ENCODE measurements at places on chromosomes 5 and 9. TPM values are rescaled to one million over a fixed set of nuclear protein-coding genes. Genes with fewer than 3 reads are reported as not detected.

DNA sequence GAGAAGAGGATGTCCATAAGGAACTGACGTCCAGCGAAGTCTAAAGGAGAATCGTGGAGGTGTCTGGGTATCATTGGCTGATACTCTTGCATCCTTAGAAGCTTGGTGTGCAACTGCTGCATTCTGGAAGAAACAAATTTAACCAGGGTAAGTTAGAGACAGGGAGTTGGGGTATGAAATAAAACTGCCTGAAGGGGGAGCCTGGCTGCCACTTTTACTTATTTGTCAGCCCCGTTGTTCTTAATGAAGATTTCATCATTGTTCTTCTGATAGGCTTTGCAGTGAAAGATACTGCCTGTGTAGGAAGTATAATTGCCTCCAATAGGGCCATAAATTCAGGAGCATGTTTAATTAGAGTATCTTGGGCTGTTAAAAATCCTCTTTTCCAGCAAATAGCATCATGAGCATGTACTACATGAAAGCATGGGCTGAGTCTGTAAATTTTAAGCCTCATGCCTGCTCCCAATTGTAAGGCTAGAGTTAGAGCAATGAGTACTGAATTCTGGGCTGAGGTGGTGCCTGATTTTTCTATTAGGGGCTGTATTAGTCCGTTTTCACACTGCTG is 1264.5 kb upstream of the ACO1 start:
- peak; percentile 40 for DNase-seq

GRCh38 chr9:137111788-137112563 is 2.6 kb downstream of the DPP7 start:
- no peak for DNase-seq

- no peak for DNase-seq
These were observed 2006.1 kb upstream of the WWC1 start for GRCh38 chr5:166285361-166285760.

DNA sequence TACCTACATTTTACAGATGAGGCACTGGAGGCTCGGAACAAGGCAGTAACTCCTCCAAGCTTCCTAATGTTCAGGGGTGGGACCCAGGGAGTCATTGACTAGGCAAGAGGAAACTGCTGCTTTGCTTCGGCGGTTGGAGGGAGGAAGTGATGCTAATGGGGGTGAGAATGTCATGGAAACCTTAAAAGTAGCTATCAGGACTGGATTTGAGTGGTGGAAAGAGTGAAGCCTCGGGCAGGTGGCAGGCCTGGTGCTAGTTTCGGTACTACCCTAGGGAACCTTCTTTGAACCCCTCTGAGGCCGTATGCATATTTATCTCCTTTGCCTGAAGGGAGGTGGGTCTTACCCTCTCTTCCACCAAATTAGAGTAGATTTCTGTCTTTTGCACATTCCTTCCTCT is 1.6 kb downstream of the BSPRY start:
- DNase-seq = no peak

TMEFF1 gene
- polyA plus RNA-seq = not detected

- DNase-seq = no peak
These were observed 27.7 kb downstream of the LHX6 start for GRCh38 chr9:122200960-122201595.

- no peak for DNase-seq
These were observed 45.7 kb downstream of the TSPAN17 start for GRCh38 chr5:176692839-176693476.

DNA sequence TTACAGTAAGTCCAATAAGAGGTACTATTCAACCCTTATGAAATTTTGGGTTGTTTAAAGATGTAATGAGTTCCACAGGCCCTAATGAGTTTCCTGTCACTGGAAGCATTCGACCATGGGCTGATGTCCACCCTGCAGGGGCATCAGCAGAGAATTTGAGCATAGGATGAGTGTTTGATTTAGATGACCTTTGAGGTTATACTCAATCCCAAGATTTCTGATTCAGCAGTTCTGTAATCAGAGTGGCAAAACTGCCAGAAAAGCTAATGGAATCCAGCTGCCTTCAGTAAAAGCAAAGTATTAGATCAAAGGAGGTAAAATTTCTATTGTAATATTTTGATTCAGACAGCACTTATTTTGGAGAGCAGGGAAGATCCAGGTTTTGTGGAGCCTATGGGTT is 68.3 kb downstream of the COX7C start:
- no peak for DNase-seq

WNK2 gene
- polyA plus RNA-seq = not detected

DNA sequence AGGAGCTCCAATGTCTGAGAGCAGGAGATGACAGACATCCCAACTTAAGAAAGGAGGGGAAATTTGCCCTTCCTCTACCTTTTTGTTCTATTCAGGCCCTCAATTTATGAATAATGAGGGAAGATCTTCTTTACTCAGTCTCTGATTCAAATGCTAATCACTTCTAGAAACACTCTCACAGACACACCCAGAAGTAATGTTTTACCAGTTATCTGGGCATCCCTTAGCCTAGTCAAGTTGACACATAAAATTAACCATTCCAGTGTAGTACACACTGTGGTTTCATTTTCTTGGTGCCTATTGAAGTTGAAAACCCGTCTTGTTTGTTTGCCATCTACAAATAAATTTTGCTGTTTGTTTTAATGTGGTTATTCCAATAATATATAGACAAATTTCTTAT is 167.6 kb downstream of the PCSK1 start:
- no peak for DNase-seq

GRCh38 chr5:19880458-19880857 is 107.5 kb downstream of the CDH18 start:
- no peak for DNase-seq

PDLIM7 gene
- polyA plus RNA-seq = 3.5 TPM

GRCh38 chr5:110289512-110289810 is 437.0 kb downstream of the TMEM232 start:
- DNase-seq = no peak

GRCh38 chr9:129604766-129605163 is 16.1 kb downstream of the C9orf50 start:
- DNase-seq = no peak

- DNase-seq = no peak
These were observed 81.4 kb downstream of the CD180 start for GRCh38 chr5:67115246-67115645.

DNA sequence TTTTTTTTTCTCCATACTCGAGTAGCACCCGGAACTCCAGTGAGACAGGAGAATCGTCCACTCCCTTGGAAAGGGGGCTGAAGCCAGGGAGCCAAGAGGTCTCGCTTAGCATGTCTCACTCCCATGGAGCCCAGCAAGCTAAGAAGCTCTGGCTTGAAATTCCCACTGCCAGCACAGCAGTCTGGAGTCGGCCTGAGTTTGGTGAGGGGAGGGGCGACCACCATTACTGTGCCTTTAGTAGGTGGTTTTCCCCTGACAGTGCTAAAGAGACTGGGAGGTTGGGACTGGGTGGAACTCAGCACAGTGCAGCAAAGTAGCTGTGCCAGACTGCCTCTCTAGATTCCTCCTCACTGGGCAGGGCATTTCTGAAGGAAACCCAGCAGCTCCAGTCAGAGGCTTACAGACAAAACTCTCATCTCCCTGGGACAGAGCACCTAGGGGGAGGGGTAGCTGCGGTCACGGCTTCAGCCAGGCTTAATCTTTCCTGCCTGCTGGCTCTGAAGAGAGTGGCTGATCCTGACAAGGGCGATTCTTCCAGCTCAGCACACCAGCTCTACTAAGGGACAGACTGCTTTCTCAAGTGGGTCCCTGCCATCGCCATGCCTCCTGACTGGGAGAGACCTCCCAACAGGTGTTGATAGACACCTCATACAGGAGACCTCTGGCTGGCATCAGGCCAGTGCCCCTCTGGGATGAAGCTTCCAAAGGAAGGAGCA is 414.5 kb upstream of the ZNF608 start:
- no peak for DNase-seq

DNA sequence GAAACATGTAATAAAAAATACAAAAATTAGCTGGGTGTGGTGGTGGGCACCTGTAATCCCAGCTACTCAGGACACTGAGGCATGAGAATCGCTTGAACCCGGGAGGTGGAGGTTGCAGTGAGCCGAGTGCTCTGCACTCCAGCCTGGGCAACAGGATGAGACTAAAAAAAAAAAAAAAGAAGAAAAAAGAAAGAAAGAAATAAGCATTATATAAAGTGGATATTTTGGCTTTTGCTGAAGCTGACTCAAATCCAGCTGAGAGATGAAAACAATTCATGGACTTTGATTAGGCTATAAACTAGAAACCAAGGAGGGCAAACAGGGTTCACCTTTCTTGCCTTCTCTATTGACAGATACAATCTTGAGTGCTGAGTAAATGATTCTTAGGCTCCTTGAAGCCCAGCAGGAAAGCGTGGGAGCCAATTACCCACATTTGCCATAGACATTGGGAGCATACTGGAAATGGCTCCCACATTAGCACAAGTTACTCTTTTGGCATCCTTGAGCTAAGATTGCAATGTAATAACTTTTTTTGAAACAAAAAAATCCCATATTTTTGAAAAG is 2.4 kb upstream of the BTF3 start:
- DNase-seq = no peak

TRIM23 gene
- polyA plus RNA-seq = 12.1 TPM

- no peak for DNase-seq
These were observed 38.5 kb downstream of the STOM start for GRCh38 chr9:121331549-121331948.

DNA sequence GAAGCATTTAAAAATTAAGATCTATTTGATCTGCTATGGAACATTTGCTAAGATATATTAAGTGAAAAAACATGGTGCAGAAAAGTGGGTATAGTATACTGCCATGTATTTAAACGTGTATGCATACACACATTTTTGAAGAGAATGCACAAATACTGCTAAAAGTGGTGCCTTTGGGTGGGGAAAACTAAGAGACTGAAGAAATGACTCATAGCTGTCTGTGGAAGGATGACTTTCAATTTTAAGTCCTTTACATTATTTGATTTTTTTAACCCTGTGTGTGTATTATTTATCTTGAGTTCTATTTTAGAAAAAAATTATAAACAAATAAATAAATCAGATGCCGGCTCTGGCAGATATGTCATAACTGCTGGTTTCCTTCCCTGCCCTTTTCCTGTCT is 120.7 kb upstream of the SLIT3 start:
- no peak for DNase-seq

DNA sequence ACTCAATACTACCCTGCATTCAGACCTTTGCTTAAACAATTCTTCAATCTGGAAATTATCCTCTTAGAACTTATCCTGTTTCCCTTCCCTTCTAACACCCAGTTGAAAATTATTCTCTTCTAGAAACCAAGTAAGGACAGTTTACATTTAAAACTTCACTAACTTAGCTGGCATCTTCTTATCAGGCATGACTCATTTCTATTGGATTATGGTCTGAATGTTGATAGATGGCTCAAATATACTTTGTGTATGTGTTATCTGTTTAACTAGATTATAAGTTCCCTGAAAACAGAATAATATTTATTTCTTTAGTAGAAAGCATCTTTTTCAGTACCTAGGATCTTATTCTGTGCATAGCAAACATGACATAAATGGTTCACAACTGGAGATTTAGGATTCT is 161.9 kb downstream of the PPP2R2B start:
- no peak for DNase-seq

LCN2 gene
- polyA plus RNA-seq = not detected

ARHGEF28 gene
- not detected for polyA plus RNA-seq

LMNB1 gene
- 8.8 TPM for polyA plus RNA-seq

SAXO1 gene
- 0.34 TPM for polyA plus RNA-seq

GRCh38 chr9:134165357-134166315 is 1.3 kb upstream of the RNU6ATAC start:
- peak; percentile 44 for DNase-seq

OR1J2 gene
- polyA plus RNA-seq = not detected

DMRT2 gene
- polyA plus RNA-seq = 0.08 TPM

CKMT2 gene
- polyA plus RNA-seq = not detected

SPINK7 gene
- polyA plus RNA-seq = not detected

DNA sequence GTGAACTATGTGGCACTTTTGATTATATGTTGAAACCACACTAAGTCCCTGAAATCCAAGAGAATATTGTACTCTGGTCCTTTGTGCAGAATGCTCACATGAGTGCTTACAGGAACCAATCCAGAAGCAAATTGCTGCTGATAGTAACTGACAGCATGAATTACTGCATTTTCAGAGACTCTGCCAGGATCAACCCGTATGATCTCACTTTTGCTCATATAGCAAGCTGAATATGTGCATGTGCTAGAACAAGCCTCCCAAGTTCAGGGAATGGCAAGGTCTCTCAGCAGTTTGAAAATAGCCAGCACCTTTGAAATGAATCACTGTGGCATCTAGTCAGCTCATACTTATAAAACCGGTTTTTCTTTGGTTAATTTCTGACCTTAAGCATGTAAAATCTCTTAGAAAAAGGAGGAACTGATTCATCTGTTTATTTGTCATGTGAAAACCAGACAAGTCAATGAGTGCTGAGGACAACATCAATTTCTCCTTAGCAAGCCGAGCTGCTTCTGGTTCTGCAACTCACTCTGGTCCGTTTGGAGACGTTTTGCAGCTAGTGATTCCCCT is 215.7 kb upstream of the ELL2 start:
- no peak for DNase-seq

Measured in CD4-positive, alpha-beta memory T cell (primary cell).